ENCODE measurements at places on chromosomes 3 and 15.

DNA sequence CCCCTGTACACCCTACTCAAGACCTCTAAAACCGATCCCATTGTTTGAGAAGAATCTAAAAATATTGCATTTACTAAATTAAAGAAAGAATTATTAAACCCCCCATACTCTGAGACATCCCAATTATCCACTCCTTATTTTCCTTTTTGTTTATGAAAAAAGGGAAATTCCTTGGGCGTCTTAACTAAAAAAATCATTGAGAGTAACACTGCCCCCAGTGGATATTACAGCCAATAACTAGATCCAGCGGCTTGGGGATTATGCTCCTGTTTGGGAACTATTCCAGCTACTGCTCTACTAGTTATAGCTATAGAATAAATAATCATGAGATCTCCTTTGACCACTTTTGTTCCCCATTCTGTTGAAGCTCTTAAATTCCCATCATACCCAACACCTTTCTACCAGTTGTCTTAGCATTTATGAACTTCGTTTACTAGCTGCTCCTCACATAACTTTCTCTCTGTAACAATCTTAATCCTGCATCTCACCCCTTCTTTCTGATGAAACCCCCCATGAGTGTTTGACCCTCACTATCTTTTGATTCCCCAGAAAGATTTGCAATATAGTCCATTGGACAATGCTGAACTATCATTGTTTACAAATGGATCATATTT is 12.7 kb upstream of the CFAP91 start:
- no peak for DNase-seq

- no peak for DNase-seq
Observed at GRCh38 chr15:85834651-85835050, 39.9 kb upstream of the KLHL25 start.

DNA sequence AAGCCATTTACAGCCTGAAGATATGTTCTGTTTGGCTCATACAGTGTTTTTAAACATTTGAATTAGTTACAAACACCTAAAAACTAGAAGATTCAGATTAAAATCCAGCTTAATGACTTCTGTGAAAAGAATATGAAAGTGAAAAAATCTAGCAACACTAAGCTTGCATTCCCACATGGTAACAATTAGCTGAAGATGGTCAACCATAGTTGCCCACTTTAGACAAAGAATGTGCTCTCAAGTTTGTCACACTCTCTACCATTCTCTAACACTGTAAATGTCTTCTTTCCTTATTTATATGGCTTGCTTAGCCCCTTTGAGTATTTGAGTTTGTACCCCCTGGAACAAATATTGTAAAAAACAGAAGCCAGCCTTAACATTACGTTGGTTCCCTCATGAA is 32.7 kb downstream of the HDGFL3 start:
- DNase-seq = no peak

DNA sequence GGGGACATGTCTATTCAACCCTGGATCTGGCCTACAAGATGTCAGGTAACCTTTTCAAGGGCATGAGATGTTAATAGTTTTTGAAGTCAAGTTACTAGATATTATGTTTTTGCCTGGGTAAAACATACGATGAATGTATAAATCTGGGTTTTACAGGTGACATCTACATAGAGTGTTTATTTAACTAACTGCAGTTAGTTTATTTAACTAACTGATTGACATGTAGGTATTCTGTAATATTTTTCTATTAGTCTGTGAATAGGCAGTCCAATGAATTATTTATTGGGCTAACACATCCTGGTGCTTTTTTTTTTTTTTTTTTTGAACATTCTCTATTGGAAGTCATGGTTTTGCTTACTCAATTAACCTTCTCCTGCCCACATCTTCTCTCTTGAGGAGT is 38.7 kb upstream of the TNIK start:
- DNase-seq = no peak

DNA sequence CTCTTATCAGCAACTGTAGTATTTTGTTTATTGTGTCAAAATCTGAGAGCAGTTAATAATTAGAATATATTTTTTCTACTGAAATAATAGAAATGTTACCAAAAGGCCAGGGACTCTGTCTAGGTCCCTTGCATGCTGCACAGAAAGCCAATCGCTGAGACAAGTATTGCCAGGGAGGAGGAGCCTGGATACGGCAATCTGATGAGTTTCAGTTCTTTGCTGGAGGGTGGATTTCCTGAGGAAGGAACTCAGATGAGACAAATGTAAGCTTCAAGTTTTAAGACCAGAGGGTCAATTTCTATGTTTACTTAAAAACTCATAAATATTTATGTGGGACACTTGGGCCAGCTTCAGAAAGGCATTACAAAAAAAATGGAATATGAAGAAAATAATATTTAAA is 252.2 kb downstream of the GABRG3 start:
- no peak for DNase-seq

- DNase-seq = no peak
Observed at GRCh38 chr15:62524848-62525247, 359.8 kb upstream of the C2CD4B start.

GRCh38 chr3:185645596-185646381 is 59.7 kb downstream of the SENP2 start:
- no peak for DNase-seq

GRCh38 chr15:65908876-65909275 is 39.6 kb downstream of the RAB11A start:
- DNase-seq = no peak

GRCh38 chr15:59644756-59645155 is 12.6 kb downstream of the GTF2A2 start:
- DNase-seq = no peak

DNA sequence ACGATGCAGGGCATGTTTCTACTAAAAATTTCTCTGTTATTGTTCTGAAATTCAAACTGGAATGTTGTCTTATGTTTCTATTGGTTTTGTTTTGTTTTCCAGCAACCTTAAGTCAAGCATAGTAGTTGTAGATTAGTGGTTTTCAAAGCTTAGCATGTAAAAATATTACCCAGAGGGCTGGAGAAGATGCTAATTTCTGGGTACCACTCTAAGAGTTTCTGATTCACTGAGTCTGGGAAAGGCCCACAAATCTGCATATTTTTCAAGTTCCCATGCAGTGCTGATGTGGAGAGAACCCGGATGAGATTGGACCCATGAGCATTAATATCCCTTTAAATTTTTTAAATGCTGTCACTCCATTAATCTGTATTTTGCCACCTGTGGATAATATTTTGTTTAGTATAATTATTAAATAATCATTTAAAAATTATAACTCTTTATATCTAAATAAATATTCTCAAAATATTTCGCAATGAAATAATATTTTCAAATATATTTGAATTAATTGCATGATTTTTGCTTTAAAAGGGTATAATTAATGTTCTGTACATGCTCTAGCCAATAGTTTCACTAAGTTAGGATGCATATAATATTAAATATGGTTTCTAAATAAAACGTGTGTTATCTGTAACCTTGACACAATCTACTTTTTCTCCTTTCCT is 1274.7 kb upstream of the CADM2 start:
- no peak for DNase-seq

DNA sequence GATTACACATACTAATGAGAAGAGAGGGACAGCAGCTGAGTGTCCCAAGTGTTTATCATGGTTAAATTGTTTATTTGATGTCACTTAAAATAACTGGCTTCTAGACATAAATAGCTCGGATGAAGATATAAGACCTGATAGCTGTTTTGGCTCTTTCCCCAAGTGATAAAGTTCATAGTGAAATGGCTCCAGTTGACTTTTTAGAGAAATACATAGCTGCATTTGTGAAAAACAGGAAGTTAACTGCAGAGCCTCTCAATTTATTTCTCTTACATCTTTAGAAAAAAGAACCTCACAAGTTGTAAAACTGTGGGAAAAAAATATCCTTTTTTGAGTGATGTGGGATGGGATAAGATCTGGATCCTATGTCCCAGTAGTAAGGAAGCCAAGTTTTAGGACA is 332.9 kb upstream of the RASGRP1 start:
- no peak for DNase-seq

DNA sequence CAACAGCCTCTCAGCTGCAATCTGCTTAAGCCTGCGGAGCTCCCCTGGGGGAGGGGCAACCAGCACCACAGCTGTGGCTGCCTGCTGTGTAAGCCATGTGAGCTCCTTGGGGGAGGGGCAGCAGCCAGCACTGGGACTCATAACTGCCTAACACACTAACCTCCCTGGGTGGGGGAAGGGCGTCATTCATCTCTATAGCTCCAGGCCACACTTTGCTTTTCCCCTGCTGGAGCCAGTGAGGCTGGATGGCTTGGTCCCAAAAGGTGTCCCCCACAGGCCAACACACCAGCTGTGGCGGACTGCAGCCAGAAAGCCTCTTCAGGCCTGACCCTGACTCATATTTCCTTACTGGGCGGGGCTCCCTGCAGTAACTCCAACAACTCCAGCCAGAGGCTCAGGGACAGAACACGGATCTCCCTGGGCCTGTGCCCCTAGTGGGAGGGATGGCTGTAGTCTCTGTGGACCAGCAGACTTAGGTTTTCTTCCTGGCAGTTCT is 129.8 kb downstream of the PPM1L start:
- DNase-seq = no peak

DNA sequence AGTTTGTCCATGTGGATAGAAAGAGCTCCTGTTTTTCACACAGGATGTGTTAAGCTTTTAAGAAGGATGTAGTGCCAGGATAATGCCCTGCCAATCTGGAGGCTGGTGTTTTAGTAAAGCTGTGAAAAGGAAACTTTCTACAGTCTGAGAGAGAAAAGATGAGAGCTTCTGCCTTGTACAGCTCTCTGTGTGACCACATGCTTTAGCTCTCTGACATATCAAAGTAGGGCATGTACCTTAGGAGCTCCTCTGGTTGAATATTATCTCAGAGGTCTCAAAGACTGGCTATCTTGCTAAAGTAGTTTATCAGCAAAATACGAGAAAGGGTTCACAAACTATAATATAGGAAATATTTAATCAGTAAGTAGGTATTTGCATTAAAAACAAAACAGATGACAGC is 30.4 kb downstream of the CDIN1 start:
- no peak for DNase-seq

DNA sequence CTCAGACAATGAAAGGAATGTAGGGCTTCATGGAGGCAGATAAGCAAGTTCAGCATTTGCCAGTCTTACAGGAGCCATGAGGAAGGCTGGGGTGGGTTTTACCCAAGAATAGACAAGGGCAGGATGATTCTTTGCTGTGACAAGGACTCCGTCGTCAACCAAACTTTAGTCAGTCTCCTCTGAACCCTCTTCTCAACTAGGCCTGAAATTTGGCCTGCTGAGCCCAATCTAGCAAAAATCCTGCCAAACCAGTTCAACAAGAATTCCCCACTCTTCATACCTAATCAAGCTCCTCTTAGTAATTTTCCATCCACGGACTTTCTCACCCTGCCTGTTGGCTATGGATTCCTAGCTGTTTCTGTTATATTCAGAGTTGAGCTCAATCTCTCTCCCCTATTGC is 280.5 kb downstream of the TBL1XR1 start:
- DNase-seq = no peak

GRCh38 chr3:9420850-9421549 is 23.6 kb downstream of the SETD5 start:
- DNase-seq = no peak

DNA sequence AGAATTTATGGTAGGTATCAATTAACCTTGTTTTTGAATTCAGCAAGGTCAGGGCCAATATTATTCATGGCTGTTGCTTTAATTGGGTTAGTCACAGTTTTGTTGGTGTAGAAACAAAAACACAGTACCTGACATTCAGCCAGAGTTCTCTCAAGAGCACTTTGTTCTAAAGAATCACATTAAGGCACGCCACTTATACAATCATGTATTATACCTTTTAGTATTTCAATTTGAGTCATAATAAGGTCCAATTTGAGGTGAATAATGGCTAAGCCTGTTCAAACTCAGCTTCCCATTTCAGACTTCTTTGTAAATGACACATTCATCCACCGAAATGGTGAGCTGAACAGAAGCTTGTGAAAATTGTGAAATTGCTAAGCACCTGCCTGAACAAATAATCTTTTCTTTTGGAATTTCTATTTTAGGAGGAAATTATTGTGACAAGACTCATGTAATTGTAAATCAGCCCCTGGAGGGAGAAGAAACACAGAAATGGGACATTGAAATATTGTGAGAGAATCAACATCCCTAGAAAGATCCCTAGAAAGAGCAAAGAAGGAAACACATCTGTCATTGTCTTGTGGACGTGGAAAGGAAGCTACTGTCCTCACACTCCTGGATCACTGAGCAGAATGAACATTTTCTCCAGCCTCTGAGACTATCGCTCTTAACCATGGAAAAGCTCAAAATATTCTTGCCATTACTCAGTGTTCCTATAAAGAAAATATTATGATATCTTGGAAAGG is 29.3 kb downstream of the RIOX2 start:
- no peak for DNase-seq

DNA sequence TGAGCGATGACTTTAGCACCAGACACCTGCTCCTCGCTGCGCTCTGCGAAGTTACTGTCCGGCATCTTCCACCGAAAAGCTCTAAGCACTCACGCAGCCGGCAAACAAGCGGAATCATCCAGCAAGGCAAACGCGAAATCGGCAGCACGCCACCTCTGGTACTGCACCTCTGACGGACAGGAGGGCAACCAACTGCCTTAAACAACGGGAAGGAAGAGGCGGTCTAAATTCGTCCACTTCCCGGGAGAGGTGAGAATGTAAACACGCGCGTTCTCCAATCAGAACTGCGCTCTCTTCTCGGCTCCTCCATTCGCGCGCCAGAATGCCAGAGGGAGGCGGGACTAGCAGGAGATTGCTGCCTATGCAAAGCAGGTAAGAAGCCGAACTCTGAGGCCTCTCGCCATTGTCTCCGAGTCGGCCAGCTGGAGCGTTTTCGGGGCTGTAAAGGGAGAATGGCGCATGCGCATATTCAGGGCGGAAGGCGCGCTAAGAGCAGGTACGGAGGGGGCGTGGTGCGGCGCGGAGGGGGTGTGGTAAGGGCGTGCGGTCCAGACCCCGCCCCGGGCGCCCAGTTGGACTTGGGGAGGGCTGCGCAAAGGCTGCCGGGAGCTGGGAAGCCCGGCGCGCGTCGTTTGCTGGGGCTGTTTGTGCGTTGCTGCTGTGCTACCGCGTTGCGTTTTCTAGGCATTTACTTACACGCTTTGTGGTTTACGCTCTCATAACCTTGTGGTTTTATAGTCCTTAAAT is at the start of the genes BTD and HACL1:
Gene BTD (plus strand): TSS at position 347 of the 747 bp plus-strand sequence. CDS start 33,695 bp downstream, outside the sequence.
Gene HACL1 (minus strand): TSS at position 171 of the 747 bp plus-strand sequence. CDS start 106 bp downstream, at position 65.
- peak; percentile 97 for DNase-seq

DNA sequence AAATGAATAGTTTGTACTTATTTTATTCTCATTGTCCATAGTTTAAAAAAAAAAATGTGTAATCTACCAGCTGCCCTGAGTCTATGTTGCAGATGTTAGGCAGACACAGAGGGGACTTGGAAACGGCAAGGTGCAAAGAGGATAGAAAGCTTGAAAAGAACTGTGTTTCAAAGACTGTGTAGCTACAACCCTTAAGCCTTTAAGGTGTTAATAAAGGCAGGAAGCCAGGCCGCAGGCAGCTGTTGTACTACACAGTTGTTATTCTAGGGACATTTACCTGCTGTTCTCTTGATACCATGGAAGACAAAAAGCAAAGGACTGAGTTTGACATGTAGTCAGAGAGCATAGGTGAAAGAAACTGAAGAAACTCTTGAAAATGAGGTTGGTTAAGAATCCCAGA is 440.0 kb downstream of the TUSC7 start:
- DNase-seq = no peak
